NCI-H2171 (cell line): ENCODE measurements at places on chromosomes 2 and 18.

DNA sequence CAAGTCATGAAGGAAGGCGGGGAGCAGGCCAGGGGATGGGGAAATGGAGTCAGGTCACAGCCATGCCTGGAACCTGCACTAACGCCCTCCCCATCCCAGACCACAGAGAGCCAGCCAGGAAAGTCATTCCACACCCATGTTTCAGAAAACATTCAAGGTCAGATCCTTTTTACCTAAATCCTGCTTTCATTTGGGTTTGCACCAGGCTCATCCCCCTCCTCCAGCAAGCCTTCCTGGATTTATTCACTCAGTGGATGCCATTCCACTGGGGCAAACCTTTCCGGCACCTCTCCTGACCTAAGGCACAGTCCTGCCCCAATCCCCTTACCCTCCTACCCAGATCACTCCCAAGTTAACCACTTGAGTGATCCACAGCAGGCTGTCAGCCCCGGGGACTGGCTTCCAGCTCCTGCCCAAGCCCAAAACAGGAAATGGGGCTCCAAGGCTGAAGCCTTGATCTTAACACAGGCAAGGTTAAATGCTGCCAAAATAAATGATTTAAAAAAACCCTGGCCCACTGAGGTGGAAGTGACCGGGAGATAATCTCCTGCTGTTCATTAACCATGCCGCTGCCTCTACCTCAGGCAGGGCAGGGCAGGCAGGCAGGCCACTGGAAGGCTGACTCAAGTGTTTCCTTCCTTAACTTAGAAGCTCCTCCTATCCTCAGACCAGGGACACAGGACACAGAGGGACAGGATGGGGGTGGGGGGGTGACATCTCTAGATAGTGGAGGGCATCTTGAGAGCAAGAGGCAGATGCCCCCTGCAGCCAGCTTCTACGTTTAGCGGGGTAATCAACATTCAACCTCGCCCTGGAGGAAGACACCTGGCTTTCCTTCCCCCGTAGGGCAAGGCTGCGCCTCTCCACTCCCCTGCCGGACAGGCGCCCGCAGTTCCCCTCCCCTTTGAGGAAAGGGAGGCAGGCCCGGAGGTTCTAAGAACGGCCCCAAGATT lies 1.4 kb downstream of the RAB11FIP5 start:
- DNase-seq = no peak

DNA sequence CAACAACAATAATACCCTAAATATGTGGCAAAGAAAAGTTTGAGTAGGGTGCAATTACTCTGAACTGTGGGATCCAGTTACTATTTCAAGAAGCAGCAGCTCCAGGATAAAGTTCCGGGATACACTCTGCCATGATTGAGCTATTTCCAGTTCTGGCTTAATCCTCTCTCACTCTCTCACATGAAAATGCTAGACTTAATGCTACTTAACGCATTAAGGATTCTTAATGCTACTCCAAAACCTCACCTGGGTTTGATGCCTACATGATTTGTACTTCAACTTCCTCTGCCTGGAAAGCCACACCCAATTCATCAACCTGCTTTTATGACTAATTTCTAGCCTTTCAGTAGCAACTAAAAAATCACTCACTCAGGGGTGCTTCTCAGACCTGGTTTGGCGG lies 151.1 kb upstream of the HNMT start:
- no peak for DNase-seq

DNA sequence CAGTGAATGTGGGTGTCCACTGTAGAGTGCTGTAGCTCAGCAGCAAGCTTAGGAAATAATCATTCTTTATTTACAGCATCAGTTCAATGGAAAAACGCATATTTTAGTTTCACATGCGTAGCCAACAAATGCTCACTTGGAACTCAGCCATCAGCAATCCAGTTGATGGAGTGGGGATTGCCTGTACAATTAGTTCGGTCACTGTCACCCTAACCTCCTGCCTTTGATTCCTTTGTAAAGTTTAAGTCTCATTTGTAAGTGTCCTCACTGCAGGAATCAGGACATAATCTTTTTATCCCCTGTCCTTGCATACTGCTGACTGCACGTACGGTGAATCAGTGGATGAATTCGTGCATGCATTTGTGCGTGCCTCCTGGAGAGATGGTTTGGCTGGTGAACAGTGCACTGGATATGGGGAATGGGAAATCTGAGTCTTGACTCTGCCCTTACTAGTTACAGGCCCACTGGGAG lies 55.9 kb downstream of the RAB31 start:
- no peak for DNase-seq

GRCh38 chr18:30582078-30582477 lies 460.5 kb downstream of the DSC3 start:
- DNase-seq = no peak

DNA sequence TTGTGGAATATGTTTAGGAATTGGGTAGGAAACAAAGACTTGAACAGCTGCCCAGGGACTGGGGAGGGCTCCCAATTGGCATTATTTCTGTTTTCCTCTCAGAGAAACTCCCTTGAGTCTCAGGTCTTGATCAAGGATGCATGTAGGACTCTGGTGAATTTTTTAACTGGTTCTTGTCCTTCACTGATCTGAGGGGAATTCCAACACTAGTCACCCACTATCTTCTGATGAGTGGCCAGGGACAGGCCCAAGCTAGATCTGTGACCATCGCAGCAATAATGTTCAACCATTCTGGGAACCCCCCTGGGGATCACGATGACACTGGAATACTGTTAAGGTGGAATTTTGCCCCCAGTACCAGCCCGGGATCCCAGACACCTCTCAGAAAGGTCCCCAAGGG lies 132.0 kb downstream of the SH3BP4 start:
- no peak for DNase-seq

DNA sequence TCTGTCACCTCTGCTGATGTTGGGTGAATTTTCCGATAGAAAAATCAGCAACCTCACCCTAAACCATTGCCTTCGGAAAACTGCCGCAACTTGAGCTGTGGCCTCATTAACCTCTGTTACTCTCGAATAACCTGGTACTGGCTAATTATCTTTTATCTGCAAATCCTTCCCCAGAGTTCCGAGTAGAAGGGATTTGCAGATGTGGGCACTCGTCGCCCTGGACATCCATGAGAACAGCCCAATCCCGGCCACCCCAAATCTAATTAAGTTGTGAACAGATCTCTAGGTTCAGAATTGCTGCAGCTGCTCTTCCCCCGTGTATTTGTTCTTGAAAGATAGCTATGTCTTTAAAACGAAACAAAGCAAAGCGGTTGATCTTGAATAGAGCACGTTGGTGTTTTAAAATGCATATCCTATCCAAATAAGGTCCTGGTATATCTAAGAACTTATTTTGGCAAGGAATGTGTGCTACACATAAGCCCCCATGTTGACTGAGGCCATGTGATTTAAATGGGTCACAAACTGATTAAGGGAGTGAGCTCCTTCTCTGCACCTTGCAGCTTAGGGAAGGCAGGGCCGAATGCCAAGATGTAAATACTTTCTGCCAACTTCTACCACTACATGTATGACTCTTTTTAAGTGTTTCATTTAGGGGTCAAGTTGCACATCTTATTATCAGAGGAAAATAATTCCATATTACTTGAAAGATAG lies 88.2 kb downstream of the MTCL1 start:
- no peak for DNase-seq

DNA sequence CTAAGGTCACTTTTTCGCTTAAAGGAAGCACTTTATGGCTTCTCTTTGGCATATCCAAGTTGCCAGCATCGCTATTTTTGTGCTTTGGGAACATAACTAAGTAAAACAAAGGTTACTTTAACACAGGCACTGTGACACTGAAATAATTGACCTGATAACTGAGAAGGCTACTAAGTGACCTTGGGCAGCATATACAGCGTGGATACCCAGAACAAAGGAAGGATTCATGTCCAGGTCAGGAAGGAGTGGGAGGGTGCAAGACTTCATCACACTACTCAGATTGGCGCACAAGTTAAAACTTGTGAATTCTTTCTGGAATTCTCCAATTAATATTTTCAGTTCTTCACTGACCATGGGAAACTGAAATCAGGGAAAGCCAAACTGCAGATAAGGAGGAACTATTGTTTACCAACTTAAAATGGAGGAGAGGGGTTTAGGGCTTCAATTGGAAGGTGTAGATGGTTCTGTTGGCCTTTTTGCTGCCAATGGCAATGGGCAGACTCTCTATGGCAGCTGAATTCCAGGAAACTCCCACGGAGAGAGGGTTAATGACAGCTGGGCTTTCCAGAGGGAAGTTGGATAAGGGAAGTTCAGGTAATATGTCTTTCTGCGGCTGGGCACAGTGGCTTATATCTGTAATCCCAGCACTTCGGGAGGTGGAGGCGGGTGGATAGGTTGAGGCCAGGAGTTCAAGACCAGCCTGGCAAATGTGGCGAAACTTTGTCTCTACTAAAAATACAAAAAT lies 45.3 kb downstream of the COMMD1 start:
- no peak for DNase-seq

- DNase-seq = no peak
These were observed 66.9 kb downstream of the CIB4 start for GRCh38 chr2:26574066-26574899.

- no peak for DNase-seq
These were observed 21.5 kb upstream of the ZEB2 start for GRCh38 chr2:144541396-144541795.

DNA sequence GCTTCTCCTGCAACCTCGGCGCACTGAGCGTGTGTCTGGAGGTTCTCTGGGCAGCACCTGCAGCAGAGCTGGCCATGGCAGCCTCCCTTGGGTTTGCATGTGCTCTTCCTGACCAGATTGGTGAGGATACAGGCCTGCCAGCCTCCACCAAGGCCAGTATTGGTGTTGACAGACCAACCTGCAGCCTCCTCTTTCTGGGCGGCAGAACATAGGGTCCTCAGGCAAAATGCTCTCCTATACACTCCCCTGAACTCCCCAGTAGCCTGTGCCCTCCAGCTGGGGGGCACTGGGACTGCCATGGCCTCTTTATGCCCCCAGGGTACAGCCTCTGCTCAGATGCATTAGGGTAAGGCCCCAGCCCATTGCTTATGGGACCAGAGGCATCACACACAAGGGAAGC lies 131.9 kb upstream of the SPRED2 start:
- no peak for DNase-seq

GRCh38 chr18:10751653-10752052 lies 225.8 kb downstream of the NAPG start:
- DNase-seq = no peak

DNA sequence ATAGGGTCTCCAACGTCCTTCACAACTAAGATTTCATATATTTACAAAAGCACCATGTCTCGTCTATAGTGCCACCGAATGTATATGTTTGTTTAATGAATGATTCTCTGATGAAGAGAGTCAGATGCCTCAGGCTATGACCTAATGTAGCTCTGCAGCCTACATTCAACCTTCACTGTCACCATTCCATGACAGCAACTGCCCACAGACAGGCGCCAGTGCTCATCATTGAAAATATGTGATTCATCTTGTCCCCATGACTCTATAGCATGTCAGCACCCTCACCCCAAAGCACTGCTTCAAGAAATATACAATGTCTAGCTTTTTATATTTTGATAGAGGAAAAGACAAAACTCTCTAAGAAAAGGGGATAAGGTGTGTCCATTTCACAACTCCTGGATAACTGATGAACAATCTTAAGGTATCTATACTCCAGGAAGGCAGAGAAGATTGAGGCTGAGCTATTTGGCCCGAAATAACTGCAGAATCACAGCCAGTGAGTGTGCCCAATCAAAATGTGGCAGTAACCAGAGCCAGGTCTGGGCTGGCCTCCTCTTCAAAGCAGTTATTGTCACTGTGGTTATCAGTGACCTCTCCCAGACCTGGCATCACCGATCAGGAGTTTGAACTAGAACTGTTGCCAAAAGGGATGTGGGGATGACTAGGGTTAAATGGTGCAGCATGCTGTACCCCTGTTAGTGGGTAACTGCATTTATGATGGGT lies 246.6 kb downstream of the SETBP1 start:
- no peak for DNase-seq

GRCh38 chr2:46800625-46801349 lies 114.8 kb downstream of the MCFD2 start:
- no peak for DNase-seq

DNA sequence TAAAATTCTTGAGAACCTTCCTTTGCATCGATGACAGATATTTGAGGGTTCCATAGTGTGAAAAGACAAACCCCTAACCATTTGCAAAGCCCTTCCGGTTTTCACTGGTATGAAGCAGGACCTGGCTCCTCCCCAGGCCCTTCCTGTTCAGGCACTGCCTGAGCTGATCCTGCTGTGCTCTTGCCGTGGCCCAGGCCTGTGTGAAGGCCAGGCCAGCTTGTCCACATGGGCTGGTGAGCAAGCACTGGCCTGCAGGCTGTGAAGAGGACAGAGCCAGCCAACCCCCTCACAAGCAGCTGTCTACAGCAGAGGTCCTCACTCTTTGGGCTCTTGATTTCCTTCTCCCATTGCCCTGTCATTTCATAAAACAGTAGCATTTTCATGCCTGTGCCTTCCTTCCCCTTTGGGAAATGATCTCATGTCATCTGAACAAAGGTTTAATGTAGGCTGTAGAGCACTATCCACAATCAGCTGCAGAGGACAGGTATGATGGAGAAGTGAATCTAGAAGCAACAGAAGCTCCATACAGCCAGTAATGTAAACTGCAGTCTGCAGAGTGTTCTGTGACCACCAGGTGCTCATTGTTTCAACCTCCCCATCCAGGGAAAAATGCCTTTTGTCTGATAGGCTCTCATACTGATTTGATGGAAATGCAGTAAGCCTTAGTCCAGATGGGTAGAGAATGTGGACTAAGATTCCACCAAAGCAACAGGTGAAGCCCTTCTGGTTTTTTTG lies 19.8 kb downstream of the MPHOSPH10 start:
- no peak for DNase-seq

DNA sequence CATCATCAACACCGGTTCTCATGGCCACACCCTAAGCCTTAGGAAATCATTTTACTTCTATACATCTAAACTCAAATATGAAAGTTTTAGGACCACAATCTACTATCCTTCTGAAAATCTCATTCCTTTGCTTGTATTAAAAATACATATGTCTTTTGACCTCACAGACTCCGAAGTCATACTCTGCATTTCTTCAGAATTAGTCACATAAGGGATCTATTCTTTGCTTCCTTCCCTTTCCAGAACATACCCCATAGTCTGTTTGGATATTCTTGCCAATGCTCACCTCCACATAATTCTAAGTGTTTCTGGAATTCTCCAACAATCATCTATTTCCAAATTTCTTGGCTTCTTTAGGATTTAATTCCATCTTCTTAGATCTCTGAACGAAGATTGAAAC lies 14.2 kb upstream of the DSG1 start:
- DNase-seq = no peak

GRCh38 chr18:13378150-13378549 lies 159.6 kb downstream of the LDLRAD4 start:
- no peak for DNase-seq
